Hematopoietic multipotent progenitor cell treated with erythropoietin and hydrocortisone succinate and interleukin-3 and kit ligand, for 6 days (in vitro differentiated cells): ENCODE measurements at places on chromosomes 12 and 14.

DNA sequence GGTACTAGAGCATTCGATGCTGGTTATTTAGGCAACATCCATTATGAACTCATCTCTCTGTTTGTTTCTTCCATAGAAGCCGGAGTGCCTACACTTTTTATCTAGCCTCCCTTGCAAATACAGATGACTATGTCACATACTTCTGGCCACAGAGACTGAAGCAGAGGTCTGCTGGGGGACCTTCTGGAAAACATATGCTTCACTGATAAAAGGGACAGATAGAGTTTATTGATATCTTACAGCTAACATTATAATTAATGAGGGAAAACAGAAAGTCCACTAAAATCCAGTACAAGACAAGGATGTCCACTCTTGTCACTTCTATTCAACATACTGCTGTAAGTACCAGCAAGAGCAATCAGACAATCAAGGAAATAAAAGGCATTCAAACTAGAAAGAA is 104.3 kb upstream of the FAR2 start:
- DNase-seq: no peak

DNA sequence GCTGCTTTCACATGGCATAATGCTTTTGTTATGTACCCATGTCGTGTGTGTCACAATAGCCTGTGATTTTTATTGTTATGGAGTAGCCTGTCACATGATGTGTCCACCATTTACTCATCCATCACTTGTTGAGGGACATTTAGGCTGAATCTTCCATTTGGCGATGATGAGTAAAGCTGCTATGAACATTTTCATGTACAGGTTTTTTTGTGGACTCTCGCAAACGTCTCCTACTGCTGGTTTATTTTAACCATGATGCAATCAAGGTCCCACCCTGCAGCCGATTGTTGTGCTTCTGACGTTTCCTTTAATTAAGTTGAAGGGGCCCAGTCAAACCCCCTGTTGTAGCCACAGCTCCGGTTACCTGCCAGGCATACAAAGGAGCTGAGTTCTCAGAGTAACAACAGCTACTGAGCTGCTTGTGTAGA is 63.2 kb downstream of the ZNF664 start:
- no peak for DNase-seq

GRCh38 chr12:1939331-1939730 is 20.9 kb upstream of the CACNA2D4 start:
- no peak for DNase-seq

DNA sequence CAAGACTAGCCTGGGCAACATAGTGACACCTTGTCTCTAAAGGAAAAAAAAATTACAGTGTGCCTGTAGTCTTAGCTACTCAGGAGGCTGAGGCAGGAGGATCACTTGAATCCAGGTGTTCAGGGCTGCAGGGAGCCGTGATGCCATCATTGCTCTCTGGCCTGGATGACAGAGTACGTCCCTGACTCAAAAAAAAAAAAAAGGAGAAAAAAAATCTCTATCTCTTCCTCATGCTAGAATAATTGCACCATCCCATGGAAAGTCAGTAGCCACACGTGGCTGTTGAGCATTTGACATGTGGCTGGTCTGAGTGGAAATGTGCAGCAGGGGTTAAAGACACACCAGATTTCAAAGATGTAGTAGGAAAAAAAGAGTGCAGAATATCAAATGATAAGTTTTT is 3.8 kb downstream of the RILPL1 start:
- DNase-seq: no peak

DNA sequence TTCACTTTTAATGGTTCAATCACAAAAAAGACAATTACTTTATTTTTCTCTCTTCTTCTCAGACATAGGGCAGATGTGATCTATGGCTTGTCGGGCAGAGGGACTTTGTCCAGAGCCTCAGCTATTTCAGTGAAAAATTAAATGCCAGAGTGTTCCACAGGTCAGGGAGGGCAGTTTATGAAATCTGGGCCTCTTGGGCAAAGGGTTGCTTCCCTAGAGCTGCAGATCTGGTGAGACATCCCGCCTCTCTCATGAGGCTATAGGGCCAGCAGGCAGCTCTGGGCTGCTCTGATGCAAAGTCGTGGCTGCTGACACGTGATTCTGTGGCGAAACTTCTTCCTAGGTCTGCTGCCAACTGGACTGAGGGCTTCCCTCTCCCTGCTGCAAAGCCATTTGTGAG is 6.0 kb downstream of the CLMN start:
- peak; percentile 51 for DNase-seq

- DNase-seq: peak; percentile 25
These were observed 169.5 kb upstream of the RTL1 start for GRCh38 chr14:101072945-101073597.

- DNase-seq: no peak
These were observed 42.4 kb upstream of the GPATCH2L start for GRCh38 chr14:76109087-76109880.

GRCh38 chr12:94305130-94305957 is 154.3 kb downstream of the CEP83 start:
- no peak for DNase-seq

DNA sequence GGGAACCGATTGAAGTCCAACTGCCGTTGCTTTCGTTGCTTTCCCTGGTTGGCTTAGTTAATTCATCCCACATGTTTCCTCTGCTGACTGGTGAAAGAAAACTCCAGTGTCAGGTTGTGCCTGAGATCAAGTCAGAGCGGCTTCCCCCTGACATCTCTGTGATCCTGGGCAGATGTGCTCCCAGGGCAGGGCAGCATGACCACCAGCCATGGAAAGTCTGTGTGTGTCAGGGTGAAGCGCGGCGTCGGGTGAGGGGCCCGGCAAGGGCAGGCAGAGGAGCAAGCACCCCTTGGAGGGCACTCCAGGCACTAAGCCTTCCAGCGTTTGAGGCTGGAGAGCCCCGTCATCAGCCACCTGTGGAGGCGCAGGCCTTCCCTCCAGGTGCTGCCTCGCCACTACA is 54.5 kb upstream of the IGF1 start:
- no peak for DNase-seq

GRCh38 chr12:72612171-72612570 is 340.0 kb downstream of the TRHDE start:
- no peak for DNase-seq

DNA sequence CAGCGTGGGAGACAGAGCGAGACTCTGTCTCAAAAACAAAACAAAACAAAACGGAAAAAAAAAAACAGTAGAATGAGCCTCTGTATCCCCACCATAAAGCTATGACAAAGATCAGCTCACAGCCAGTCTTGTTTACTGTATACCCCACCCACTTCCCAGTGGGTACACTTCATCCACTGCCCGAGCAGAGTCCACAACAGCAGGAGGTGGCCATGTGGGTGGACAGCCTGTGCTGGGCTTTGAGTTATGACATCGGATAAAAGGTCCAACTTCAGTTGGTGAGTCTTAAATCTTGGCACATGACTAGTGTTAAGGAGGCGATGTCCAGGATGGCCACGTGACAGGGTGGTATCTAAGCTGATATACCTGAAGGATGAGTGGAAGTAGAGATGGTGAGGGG is 34.8 kb upstream of the MAPKAPK5 start:
- DNase-seq: no peak

DNA sequence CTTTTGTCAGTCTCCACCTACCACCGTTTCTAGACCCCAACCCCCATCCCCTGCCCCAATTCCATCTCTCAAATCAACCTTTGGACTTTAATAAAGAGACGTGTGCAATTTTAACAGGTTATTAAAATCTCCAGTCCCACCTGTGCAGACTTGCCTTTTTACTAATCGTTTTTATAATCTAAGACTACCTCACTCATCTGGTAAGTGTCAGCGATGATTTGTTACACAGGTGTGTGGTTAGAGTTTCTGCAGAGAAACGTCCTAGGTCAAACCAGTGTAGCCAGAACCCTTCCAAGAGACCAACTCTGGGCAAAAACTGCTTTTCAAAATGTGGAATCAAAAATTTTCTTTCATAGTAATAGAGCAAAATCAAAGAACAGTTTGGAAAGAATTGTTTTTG is 60.4 kb upstream of the PELI2 start:
- DNase-seq: no peak

GRCh38 chr12:90991952-90992465 is 12.8 kb downstream of the EPYC start:
- no peak for DNase-seq

DNA sequence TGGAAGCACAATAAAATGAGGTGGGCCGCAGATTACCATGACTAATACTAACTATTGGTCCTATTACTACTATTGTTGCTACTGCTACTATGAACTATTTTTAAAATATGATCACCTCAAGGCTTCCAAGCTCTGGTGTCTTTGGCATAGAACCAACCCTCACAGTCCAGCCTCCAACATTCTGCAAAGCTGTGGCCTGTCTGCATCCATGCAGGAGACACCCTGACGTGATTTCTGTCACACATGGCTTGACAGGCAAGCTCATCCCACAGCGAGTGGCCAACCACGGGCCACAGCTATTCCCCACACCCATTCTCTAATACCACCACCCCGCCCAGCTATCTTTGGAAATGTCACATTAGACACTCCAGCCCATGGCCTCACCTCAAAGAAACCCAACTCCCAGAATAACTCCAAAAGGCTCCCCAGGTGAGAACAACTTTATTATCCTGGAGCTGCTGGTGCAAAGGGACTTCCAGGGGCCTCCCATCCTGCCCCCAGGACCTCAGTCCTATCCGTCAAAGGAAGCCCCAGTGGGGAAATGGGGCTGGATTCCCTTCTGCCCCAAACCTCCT is 14.4 kb downstream of the ISCU start:
- DNase-seq: no peak
